ENCODE measurements at places on chromosomes 12 and 14.

DNA sequence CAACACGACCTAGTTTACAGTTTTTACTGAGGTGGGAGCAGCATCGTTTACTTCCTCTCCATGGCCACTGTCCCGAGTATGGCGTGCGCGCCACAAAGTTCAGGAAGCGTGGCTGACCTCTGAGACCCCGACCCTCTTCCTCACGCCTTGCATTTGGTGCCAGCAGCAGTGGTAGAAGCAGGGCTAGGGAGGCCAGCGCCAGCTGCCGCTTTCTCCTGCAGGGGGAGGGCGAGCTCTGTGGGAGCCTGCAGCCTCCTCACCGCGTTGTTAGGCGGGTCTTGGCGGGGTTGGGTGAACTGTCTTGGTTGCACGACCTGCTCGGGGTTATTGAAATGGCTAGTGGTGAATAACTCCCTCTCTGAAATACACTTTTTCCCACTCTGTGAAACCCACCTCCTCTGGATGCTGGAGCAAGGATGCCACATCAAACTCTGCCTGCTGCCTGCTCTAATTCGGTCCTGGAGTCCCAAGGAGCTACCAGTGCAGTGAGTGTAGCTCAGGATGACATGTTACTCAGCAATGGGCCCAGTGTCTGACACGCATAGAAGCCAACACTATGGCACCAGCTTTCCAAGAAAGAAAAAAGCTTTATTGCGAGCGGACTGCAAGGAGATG is 22.3 kb upstream of the TDRD9 start:
- DNase-seq: no peak

- no peak for DNase-seq
These were observed 51.2 kb downstream of the OSBPL8 start for GRCh38 chr12:76508128-76508980.

DNA sequence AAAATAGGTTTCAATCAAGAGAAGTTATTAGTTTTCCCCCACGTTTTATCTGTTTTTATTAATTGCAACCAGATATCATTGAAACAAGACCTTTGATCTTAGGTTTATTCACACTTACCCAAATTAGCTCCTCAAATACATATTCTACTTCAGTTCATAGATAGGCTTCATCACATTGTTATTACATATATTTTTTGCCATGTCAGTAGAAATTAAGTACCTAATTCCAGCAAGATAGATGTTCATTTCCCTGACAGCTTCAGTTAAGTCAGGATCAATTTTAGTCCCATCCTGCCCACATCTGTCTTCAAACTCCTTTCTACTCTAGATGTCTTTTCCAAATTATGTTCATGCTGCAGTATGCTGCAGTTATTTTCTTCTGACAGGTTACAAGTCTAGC is 388.8 kb downstream of the TMTC2 start:
- no peak for DNase-seq

DNA sequence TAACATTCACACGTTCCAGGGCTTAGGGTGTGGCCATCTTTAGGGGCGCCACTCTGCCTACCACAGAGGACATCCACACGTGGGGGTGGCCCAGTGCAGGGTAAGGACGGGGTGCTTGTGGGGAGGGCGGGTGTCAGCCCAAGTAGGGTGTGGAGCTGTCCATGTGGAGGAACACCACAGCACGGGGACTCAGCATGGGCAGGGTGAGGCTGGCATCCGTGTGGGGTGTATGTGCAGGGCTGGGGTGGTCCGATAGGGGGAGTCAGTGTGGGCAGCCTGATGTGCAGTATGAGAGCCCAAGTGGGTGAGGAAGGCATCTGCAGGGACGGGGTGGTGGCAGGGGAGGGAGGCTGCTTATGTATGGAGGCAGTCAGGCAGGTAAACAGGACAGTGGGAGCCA is 17.7 kb downstream of the PSMC1 start:
- no peak for DNase-seq

- DNase-seq: no peak
These were observed 12.3 kb upstream of the ATP5MC2 start for GRCh38 chr12:53688134-53688533.

DNA sequence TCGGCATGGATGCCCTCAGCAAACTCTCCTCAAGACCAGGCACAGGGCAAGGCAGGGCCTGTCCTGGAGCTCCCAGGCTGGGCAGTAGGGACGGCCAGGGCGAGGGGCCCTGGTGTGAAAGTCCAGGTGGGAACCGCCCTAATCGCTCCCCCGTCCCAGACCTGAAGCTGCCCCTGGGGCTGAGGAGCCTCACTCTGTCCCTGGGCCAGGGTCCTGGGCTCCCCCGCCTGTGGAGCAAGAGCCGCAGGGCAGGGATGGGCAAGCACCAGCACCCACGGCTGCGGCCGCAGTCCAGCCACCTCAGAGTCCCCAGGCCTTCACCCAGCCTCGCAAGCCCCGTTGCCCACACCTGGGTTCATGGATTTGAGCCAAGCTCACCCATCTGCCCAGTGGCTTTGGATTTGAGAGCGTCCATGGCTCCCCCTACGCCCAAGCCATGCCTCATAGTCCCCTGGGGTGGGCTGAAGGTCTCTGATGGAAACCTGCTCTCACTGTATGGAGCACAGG is 102.4 kb upstream of the C14orf180 start:
- no peak for DNase-seq

DNA sequence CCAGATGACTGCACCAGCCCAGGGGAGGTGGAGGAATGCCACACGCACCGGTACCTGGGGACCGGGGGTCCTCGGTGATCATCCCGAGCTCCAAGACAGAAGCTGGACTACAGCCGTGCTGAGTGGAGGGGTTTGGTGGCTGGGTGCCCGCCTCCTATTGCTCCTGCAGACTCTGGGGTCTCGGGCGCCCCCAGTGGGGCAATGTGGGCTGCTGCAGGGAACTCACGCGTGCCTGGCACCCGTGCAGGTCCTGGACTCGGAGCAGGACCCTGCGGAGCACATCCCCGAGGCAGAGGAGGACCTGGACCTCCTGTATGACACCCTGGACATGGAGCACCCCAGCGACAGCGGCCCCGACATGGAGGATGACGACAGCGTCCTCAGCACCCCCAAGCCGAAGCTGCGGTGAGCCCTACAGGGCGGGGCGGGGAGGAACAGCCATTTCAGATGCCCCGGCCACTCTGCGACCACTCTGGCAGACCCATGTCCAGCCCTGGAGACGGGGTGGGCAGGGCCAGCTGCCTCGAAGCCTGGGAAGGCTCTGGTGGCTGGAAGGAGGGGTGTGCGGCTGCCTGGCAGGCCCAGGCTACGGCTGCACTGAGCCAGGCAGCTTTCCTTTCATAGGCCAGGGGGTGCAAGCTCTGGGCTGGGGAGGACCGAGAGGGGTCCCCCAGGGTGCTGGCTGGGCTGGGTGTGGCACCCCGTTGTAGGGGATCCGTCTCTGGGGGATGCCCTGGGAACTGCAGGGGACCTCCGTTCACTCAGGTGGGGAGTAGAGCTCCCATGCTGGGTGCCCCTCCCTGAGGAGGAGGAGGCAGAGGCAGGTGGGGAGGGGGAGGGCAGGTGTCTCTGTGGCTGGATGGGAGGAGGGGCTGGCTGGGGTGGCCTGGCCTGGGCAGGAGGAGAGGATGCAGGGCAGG is 21.6 kb upstream of the TEX22 start:
- no peak for DNase-seq

- DNase-seq: no peak
These were observed 18.7 kb downstream of the SART3 start for GRCh38 chr12:108542320-108542719.

DNA sequence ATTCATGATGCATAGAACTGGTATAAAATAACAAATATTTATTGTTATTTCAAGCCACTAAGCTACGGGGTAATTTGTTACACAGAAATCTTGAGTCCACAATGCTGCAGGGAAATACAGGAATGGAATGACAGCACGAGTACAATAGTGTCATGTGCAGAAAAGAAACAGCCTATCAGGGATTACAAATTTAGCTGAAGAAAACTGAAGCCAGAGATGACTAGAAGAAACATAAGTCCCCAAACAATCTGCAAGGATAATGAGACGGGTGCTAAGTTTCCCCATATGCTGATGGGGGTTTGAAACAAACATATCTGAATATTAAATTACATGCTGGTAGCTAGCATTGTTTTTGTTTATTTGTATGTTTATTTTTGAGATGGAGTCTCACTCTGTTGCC is 8.9 kb downstream of the ARMH4 start:
- DNase-seq: no peak

DNA sequence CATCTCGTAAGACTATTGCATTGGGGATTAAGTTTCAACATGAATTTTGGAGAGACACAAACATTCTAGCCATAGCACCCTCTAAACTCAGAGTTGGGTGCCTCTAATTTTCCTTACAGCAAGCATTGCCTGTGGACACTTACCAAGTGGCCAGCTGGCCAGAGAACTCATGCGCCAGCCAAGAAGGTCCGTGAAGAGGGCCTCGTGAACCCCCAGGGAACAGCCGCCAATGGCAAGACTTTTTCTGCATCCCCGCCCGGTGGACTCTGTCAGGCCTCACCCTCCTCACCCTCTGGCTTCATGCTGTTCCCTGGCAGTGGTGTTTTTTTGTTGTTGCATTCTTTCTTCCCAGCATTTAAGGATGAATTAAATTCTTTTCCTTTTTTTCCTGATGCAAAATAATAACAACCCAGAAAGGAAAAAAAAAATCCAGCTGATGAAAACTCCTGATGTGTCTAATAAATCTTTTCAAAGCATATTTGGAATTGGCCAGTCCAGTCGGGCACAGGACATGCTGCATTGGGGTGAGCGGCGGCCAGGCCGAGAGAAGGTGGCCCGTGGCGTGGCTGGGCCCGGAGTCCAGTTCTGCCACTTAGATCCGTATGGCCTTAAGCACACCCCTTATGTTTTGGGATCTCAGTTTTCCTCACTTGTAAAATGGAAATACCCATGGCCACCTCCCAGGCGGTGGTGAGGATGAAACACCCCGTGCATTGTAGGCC is 191.9 kb upstream of the DIO3 start:
- no peak for DNase-seq

DNA sequence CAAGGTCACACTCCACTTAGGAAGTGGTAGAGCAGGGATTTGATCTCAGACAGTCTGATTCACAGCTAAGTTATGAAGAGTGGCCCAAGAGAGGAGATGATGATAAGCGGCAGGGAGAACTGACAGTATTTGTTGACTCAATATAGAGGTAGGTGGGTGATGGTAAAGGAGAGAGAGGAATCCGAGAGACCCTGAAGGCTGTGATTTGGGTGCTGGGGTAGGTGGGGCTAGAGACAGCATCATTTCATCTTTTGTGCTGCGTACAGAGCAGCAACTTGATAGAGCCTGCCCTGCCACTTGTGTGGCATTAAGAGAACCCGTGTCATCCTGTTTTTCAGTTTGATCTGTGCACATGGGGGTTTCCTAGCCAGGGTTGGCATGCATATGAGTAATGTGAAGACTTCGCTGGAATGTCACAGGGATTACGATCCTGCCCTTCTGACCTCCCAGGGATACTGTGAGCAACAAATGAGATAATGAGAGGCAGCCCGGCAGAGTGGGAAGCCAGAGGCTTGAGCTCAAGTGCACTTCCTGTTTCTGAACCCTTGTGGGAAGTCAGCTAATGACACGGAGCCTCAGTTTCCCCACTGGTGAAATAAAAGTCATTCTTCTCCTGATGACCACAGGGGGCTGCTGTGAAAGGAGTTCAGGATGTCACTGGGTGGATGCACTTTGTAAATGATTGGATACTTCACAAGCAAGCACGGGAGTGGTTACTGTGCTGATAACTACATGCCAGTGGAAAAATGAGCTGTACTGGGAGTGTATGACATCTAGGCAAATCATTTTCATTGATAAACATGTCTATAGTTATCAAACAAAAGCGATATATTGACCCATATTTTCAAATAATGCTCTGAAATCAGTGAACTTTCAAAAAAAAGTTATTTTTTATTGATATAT is 59.5 kb upstream of the IGF1 start:
- no peak for DNase-seq

- no peak for DNase-seq
These were observed 79.1 kb upstream of the ST8SIA1 start for GRCh38 chr12:22413592-22413991.

GRCh38 chr12:65803251-65803650 is 21.0 kb upstream of the HMGA2 start:
- DNase-seq: no peak

DNA sequence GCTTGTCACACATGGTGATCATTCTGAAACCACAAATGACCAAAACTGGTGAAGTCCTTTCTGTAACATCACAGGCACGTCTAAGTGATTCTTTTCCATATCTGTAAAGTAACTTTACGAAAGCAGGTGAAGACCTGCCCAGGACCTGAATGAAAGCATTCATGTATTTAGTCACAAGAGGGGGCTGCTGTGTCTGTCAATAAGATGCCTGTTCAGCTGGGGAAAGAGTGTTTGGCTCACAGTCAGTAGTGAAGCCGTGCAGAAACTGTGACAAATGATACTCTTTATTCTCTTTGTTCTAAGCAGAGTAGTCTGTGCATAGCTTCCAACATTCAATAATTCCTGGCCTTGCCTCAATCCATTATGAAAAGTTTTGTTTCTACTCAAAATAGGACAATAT is 373.5 kb upstream of the OR4E1 start:
- no peak for DNase-seq

GRCh38 chr12:89345376-89345775 is 6.9 kb downstream of the DUSP6 start:
- no peak for DNase-seq

DNA sequence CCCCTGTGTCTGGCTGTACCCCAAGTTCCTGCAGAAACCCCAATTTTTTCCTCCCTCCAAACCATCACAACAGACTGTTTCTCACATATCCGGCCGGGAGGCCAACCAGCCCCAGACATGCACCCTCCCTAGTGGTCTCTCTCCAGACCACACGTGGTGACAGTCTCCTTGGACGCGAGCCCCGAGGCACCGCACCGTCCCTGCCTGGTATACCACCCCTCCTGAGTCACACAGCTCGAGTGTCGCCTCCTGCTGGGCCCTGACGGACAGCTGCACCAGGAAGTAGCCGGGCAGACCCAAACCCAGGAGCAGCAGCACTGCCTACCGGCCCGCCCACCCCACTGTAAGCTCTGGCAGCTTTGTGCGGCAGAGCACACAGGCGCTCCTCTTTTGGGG is 97.4 kb downstream of the RFLNA start:
- DNase-seq: no peak

DNA sequence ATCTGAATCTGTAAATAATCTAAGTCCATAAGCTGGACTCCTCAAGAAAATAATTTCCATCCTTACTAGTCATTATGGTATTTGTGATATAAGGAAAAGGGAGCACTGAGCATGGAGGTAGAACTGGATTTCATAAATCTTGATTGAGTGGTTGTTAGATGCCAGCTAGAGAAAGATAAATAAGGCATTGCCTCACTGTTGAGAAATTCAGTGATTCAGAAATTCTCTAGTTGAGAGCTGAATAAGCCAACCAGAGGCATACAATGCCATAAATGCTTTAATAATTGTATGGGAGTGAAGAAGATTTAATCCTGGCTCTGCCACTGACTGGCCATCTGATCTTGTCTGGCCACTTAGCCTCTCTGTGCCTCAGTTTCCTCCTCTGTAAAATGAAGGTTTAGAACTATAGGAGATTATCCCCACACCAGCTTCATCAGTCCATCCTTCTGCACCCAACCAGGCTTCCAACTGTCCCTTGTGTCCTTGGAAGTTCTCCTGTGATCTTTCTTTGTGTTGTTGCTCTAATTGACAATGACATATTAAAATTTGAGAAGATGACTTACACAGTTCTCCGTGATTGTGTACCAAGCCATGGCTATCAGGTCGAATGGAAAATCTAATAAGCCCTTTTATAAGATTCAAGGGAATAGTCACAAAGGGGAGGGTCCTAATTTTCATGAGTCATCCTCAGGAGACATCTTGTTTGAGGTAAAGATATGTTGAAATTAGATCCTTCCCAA is 394.3 kb downstream of the EGLN3 start:
- DNase-seq: no peak

- no peak for DNase-seq
These were observed at the start of gene IRAK3 for GRCh38 chr12:66188584-66189485. IRAK3 (plus strand) TSS chr12:66189214; CDS start chr12:66189300, 86 bp downstream.

GRCh38 chr14:101915871-101916815 is 48.2 kb upstream of the DYNC1H1 start:
- no peak for DNase-seq
